OCI-LY7 (cell line): ENCODE measurements at places on chromosomes 6 and 20.

DNA sequence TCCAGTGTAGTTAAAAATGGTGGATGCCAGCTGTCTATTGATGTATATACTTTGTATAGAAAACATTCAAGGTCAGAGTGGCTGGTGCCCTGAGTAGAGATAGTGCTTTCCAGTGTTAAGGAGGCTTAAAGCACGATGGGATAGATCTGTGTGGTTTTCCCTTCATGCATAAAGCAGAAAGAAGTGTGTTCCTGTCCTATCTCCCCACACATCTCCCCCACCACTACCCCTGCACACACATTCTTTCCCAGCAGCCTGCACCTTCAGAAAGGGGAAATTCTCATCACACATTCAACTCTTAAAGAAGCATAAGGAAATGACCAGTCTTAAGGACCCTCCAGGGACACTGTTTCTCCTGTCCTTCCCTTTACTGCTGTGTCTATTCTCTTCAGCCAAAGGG is 221.7 kb upstream of the TAB2 start:
- no peak for DNase-seq

DNA sequence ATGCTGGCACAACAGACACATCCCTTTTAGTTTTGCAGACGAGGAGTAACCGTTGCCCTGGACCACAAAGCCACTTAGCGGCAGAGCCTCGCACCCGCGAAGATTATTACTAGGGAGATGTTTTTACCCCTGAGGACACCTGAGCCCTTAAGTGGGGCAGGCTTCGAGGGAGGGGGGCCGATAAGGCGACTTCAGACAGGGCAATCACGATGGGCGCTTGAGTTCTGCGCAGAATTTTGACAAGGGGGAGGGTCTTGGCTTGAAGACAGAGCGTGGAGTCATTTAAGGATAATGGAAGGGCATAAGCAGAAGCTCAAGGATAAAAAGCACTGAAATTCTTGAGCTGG is 650 bp upstream of the TTK start:
- DNase-seq: no peak

- DNase-seq: no peak
Measured at GRCh38 chr6:51842804-51843378, 244.5 kb downstream of the PKHD1 start.

GRCh38 chr6:87277123-87277522 is 45.3 kb upstream of the SMIM8 start:
- peak; percentile 37 for DNase-seq

GRCh38 chr6:115610696-115611095 is 450.0 kb downstream of the FRK start:
- no peak for DNase-seq

GRCh38 chr6:63516186-63516944 is 55.9 kb upstream of the LOC128125822 start:
- DNase-seq: no peak

DNA sequence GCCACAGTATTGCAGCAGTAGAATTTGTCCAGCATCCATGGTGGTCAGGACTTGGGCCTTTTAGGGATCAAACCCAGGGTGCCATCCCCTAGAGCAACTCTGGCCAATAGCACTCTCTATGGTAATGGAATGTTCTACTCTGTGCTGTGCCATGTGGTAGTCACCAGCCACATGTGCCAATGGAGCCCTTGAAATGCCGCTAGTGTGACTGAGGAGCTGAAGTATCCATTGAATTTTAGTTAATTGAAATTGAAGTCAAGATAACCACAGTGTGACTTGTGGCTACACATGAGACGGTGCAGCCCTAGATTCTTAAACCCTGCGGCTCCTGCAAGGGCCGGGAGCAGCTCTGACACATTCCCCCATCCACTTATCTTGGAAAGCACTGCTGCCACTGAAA is 54.6 kb downstream of the SLC2A10 start:
- DNase-seq: no peak

DNA sequence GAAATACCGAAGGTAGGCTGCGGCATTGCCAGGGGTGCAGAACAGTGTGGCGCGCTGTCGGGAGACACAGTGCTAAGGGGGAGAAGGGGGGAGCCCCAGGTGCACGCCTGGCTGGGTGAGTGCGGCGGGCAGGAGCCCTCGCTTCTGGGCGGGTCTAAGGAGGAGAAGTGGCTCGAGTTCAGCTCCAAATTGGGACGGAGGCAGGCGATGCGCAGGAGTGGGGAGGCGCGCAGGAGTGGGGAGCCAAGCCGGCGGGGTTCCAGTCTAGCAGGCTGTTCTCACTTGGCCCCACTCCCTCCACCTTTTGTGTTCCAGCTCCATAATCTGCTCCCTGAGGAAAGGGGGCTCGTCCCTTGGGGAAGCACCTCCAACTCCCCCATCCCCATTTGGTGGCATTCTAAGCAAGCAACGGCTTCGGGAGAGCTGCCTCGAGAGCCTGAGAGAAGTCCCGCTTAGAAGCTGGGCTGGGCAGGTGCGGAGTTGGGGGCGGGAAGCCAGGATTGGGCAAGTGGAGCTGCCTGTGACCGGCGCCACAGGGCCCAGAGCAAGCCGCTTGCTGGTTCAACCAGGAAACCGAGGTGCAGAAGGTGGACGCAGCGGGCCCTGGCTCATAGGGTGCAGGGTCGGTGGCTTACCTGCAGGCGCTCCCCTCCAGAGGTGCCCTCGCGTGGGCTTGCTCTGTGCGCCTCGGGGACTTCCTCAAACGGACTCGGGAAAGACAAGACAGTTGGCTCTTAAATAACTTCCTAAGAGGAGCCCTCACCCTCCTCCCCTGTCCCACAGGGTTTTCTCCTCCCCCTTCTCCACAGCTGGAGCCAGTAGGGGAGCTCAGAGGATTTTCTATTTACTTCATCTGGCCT is at the start of gene F13A1:
TSS of gene F13A1 (minus strand) at position 711 of the 860 bp plus-strand sequence. CDS start 1,998 bp downstream, outside the sequence.
- DNase-seq: peak; percentile 29

DNA sequence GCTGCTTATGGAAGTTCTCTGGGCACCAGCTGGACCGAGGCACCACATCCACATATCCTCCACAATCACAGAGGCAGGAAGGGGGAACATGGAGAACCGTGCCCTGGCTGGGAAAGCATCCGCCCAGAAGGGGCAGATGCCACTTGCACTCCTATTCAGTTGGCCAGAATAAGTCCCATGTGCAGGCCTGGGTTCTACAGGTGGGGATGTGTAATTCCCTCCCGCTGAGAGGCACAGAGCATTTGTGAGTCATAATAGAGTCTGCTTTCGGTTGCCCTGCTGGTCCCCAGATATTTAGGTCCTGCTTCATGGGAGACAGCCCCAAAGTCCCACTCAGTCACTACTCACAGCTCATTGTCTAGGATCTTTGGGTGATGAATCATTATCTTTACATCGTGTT is 104.0 kb downstream of the PHACTR3 start:
- no peak for DNase-seq

GRCh38 chr20:33531047-33531877 is 41.4 kb downstream of the CBFA2T2 start:
- no peak for DNase-seq

- DNase-seq: no peak
Measured at GRCh38 chr20:32858189-32858588, 534 bp upstream of the EFCAB8 start.

DNA sequence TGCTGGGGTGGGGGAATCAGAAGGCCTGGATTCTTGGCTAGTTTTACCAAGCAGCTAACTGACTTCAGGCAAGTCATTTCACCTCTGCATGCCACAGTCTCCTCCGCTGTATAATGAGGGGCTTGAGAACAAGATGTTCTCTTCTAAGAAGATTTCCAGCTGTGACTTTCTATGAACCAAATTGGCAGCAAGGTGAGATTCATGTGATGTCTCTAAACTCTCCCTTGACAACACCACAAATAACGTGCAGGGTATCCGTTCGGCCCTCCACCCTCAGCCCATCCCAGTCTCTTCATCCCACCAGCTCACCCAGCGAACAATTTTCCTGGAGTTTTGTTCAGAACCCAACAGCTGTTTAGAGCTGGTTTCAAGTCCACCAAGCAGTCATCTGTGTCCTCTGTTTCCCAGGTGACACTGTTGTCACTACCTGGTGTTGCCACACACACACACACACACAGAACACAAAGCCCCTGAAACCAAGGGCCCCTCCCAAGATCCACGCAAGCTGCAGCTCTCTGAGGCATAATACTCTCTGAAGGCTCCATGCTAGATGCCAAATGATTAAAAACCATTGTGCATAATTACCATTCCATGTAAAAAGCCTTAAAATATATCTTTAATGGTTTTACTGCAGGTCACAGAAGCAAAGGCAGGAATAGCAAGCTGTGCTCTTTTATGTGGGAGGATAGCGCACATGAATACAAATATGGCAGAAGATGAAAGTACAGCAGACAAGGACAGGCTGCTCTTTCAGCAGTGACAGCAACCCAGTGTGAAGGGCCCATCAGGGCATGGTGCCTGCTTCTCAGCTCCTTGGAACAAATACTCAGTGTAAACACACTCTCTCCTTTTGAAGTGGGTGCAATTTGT is 48.2 kb downstream of the ARHGAP18 start:
- no peak for DNase-seq

GRCh38 chr6:97864366-97864765 is 581.4 kb upstream of the MMS22L start:
- no peak for DNase-seq

DNA sequence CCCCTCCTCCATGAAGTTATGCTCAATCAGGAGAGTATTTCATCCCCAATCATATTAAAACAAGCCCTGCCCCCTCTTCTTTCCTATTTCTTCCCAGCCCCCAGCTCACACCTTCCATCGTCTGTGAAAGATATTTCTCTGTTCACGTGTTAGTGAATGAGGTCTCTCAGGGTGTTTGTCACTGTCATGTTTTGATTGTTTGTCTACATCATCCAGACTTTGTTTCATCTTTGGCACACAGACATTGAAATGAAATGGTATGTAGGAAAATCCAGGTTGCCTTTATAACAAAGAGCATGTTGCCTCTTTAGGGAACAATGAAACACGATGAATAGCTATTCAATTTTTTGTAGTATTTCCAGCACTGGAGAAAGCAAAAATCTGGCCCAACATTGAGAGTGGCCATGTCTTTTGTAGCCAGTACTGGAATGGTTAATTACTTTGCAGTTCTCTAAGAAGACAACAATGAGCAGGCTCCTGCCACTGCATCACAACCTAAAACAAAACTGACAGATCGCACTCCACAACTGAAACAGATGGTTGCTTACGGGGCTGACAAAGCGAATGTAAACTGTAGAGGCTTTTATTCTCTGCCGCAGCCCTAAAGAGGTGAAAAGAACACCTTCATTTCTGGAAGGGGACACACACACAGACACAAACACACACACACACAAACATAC is 543.6 kb upstream of the CITED2 start:
- DNase-seq: no peak
